ENCODE measurements at places on chromosomes 7 and 10.

DNA sequence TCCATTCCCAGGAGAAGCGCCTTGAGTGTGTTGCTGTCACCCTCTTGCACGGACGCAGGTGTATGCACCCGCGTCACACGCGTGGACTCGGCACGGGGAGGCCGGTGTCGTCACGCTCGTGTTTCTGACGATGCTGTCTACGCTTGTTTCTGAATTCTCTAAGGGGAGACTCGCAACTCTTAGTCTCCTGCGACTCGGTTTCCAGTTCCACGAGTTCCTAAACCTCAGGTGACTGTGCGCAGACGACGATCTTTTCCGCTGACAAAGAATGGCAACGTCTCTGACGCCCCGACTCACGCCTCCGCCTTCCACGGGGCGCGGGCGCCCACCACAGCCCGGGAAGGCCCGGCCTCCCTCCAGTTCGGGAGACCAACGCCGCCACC lies 579 bp downstream of the IDI1 start:
- no peak for DNase-seq

- no peak for DNase-seq
Observed at GRCh38 chr7:115409682-115410433, 488.0 kb downstream of the MDFIC start.

DNA sequence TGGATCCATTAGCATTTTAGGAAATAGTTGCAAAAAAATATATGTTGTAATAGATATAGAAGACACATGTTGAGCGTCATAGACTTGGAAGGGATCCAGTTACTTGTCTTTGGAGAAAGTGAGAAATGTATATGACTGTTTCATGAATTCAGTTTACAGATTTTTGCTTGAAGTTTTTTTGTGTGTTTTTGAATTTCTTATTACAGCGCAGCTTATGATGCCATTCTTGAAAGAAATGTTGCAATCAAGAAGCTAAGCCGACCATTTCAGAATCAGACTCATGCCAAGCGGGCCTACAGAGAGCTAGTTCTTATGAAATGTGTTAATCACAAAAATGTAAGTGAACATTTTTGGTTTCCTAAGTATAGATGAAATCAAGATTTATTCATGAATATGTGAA lies 98.2 kb downstream of the MAPK8 start:
- no peak for DNase-seq

GRCh38 chr10:48574817-48575380 lies 30.0 kb downstream of the ARHGAP22 start:
- DNase-seq, result no peak

All from bone marrow (tissue), 2 donors.